ENCODE measurements at places on chromosomes 2 and 18.

DNA sequence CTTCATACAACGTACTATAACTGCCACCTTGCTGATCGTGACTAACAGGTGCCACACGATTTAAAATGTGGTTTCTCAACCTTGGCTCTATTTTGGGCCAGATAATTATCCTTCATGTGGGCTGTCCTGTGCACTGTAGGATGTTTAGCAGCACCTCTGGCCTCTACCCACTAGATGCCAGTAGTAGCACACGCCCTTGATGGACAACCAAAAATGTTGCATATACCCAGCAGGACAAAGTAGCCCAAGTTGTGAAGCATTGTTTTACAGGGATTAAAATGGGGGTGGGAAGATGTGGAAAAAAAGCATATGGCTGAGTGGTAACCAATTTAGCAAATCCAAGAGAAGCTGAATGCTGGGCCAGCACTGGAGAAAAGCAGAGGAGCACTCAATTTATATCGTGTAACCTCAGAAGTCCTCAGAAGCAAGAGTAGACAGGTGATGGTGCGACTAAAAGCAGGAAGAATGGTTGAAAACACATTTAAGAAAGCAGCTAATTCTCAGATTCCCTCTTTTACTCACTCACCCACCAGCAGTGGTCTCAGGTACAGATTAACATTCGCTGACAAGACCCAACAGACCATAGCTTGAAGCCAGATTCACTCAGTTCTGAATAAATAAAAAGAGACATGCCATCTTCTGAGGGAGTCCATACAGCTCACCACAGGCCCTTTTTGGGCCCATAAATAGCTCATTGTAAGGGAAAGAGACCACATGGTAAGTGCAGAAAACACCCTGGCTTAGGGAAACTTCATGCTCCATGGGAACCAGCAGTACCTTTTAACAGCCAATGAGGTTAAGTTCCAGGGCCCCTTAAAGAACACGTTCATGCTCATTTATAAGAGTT is 50.6 kb downstream of the RAPH1 start:
- DNase-seq: peak; percentile 45

DNA sequence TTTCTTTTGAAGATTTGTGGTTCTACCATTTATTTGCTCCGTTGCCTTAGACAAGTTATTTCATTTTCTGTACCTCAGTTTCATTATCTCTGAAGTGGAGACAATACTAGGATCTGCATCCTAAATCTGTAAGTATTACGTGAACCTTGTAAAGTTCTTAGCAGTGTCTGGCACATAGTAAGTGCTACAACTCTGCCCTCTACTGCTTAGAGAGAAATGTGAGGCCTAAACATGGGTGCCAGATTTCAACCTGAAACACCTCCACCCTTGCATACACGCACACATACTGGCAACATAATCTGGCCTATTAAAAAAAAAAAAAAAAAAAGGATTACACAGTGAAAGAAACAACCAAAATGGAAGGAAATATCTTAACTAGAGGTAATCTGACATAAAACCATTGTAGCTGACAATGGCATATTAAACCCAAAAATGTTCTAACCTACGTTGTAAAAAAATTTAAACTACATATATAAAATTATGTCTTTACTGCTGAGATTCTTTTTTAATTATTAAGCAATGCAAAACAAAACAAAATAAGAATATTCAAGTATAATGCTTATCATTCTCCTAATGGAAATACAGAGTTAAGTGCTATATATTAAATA is 132.6 kb downstream of the MAP2 start:
- peak; percentile 54 for DNase-seq

DNA sequence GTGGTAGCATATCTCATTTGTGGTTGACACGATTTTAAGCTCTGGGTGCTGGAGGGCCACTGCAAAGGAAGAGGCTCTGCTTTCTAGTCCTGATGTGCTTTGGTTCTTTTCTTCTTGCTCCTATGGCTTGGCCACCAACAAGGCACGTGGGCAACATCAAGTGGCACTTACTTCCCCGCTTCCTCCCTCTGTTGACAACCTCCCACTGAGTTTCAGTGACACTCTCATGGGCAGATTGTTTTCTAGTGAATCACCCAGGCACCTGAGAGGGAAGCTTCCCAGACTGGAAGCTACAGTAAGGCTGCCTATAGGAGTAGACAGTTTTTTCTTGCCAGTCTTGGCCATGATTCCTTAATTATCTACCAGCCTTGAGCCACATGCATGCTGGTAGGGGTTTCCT is 89.0 kb downstream of the NBAS start:
- DNase-seq: no peak

DNA sequence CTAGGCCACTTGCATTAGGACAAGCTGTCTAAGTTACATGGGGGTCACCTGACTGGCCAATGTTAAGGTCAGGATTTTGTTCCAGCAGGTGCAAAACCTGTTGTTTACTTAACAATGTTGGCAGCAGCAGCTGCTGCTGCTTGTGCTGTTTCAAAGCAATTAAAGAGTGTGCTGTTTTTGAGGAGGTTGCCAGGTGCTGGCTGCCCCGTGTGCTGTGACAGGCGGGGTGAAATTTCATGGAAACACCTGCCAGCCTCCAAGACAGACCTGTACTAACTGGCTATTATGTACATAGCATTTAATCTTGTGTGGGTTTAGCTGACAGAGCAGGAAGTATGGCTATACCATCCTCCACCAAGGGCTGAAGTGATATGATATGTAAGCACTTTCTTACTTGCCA is 224.9 kb downstream of the ASXL3 start:
- no peak for DNase-seq

GRCh38 chr18:6266212-6266611 is 148.5 kb downstream of the L3MBTL4 start:
- DNase-seq: no peak

DNA sequence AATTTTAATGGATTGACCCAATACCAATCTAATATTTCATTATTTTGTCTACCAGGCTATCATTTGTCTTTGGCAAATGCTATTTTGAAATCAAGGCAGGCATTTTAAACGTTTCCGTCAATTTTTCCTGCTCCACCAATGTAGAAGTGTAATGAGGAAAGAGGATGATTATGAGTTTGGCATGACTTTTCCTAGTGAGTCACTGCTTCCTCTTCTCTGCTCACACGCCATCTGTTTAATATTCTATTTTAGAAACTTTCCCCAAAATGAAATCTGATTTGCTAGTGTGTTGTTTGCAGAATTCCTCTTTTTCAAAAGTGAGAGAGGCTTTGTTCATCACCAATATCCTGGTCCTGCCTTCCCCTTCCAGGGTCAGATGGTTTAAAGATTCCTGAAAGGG is 42.5 kb upstream of the PID1 start:
- DNase-seq: peak; percentile 68

DNA sequence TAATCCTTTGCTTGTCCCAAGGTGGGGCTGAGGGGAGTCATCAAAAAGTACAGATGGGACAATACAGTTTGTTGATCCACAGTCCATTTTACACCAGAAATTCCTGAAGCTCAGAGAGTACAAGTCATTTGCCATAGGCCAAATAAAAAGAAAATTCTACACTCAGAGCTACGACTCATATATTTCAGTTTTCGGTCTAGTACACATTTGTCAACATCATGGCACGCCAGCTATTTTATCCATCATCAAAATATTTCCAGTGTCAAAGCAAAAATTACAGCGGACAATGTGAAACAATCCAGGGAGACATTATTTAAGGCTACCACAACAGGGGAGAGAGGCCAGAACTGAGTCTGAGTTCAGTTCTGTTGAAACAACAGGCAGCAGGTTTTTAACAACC is 587.5 kb upstream of the DSEL start:
- peak; percentile 40 for DNase-seq

- DNase-seq: no peak
These were observed 3.0 kb upstream of the OTX1 start for GRCh38 chr2:63047321-63048279.

- peak; percentile 15 for DNase-seq
These were observed 159.4 kb downstream of the ASB1 start for GRCh38 chr2:238585836-238586821.

DNA sequence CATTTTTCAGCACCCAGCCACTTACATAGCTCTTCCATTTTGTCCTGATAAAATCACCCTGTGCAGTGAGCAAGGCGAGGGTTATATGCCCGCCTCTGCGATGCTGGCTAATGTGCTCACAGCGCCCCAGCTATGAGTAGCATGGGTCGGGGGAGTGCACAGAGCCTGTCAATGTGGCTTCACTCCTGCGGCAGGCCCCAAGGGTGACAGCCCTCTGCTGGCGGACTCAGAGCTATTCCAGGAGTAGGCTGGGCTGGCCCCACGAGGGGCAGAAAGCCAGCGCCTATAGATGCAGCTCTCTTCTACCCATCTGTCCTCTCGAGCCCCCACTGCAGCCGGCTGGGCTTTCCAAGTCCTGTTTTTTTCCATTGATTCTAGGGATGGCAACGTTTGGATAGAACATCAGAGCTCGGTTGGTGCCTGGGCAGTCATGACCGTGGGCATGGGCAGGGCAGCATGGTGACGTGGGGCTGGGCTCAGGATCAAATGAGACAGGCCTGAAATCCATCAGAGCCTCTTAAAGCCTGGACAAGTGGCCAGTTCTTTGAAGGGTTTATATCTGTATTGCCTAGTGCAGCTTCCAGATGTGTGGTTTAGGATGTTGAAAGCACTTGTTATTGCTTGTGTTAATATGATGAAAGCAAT is 134.7 kb downstream of the MCFD2 start:
- DNase-seq: peak; percentile 89

DNA sequence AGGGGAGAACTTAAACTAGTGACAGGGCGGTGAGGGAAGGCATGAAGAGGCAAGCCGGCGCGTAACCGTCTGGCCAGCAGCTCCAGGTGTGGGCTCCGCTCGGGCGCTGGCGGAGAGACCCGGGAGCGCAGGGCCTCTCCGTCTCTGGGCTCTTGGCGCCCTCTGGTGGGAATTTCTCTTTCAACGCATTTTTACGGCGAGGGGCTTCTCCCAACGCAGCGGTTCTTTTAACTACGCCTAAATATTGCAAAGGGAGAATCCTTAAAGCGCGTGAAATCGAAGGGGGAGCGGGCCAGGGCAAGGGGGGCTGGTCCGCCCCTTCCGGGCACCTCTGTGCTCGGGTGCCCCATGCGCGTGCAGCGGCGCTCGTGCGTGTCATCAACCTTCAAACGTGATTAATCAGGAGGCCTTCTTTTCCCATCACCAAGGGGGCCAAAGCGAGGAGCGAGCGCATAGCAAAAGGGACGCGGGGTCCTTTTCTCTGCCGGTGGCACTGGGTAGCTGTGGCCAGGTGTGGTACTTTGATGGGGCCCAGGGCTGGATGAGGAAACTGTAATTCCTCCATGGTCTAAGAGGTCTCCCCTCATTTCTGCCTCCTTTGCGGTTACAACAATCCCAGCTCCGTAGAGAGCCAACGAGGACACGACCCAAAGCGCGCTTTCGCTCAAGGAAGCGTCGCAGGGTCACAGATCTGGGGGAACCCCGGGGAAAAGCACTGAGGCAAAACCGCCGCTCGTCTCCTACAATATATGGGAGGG is 762 bp upstream of the GAD1 start:
- DNase-seq: peak; percentile 24

GRCh38 chr2:213152065-213152794 is 818 bp upstream of the IKZF2 start:
- peak; percentile 73 for DNase-seq

- peak; percentile 9 for DNase-seq
These were observed 278.4 kb downstream of the LRRTM1 start for GRCh38 chr2:80026040-80026729.

- no peak for DNase-seq
These were observed 67.9 kb downstream of the SETBP1 start for GRCh38 chr18:44748582-44748981.

DNA sequence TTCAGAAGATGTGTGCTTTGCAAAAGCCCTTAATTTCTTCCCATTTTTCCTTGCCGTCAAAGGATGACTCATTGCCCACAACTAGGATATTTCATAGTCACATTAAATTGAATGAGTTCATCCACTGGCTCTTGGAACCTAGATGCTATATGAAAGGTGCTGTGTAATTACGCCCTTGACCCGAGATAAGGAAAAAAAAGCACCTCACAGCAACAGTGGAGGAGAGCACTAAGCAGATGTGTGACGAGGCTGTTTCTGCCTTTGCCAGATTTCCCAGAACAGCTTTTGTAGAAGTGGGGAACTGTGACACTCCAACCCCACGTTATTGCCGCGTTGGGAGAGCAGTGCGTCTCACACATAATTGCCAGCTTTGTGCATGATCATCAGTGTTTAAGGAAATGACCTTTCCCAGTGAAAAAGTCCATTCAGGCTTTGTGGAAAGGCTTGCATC is 33.3 kb upstream of the TMEM87B start:
- DNase-seq: peak; percentile 18

GRCh38 chr2:181677912-181678586 is 2.3 kb downstream of the NEUROD1 start:
- DNase-seq: peak; percentile 65

DNA sequence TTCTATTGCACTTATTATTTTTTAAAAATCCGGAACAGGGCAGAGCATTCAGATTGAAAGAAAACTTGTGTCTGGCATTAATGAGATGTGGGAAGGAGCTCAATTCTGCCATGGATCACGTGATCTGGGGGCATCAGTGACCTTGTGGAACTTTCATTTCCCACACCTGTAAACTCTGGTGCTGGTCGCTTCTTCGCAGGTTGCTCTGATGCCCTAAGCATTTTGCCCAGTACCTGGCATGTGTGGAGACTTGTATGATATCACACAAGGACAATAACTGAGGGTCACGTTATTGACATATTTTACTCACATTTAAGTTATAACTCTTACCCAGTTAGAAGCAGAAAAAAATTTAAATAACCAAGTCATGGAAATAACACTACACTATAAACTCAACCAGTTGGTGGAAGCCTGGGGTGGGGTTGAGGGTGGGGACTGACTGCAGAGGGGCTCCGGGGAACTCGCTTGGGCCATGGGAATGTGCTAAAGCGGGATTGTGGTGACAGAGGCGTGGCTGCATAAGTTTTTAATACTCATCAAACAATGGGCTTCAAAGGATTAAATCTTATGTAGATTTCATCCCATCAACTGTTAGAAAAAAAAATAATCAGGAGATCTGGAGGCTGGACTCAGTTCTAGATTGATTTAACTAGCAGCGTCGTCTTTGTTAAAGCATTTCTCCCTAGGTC is 36.5 kb downstream of the ST3GAL5 start:
- no peak for DNase-seq

DNA sequence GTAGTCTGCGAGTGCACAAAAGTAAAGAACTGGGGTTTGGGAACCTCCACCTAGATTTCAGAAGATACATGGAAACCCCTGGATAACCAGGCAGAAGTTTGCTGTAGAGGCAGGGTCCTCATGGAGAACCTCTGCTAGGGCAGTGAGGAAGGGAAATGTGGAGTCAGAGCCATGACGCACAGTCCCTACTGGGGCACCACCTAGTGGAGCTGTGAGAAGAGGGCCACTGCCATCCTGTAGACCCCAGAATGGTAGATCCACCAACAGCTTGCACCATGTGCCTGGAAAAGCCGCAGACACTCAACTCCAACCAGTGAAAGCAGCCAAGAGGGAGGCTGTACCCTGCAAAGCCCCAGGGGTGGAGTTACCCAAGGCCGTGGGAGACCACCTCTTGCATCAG is 206.4 kb downstream of the PIEZO2 start:
- DNase-seq: no peak

DNA sequence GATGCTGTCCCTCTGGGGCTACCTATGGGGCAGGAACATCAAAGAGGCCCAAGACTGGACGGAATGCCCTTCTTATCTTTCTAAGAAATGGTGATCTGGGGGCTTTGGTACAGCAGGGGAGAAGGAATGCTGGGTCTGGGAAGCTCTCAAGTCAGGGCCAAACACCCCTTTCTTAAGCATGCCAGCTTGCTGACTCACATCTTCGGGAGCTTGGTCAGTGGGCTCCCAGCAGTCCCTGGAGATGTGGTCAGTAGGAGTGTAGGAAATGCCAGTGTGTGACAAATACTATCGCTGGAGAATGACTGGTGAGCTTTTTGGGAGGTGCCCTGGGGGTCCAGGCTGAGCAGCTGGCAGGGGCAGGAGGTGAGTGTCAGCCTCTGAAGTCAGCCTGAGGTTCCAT is 105.0 kb upstream of the CDC42EP3 start:
- peak; percentile 95 for DNase-seq

- no peak for DNase-seq
These were observed 317.7 kb downstream of the LPIN1 start for GRCh38 chr2:12064153-12064552.
